Stomach (tissue), 19 donors: ENCODE measurements at places on chromosomes 2 and 18. TPM values are rescaled to one million over a fixed set of nuclear protein-coding genes. Genes with fewer than 3 reads are reported as not detected.

DNA sequence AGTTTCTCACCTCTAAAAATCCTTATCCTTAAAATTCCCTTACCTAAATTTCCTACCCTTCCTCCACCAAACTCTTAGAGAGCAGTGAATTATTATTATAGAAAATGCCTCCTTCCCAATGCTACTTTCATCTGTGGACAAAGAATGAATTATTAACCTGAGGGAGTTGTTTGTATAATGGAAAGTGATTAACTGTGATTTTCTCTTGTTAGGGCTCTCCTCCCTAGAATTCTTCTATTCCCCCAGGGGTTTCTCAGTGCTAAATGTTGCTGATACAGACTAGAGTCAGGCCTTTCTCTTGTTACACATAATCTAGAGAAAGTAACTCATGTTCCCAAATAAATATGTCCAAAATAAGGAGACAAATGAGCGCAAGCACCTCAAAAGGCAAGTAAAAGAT is 23.3 kb downstream of the EPB41L5 start:
- peaks cover 2% of the 10 kb centered on the region for H3K4me1 ChIP-seq
- no peak overlapping the region for H3K27ac ChIP-seq
- no peak for DNase-seq

GRCh38 chr2:40279482-40279881 is 172.4 kb downstream of the SLC8A1 start:
- no peak overlapping the region for H3K4me3 ChIP-seq
- no peak for DNase-seq
- no peaks in the 10 kb centered on the region for H3K27me3 ChIP-seq
- no peaks in the 10 kb centered on the region for H3K4me1 ChIP-seq

DNA sequence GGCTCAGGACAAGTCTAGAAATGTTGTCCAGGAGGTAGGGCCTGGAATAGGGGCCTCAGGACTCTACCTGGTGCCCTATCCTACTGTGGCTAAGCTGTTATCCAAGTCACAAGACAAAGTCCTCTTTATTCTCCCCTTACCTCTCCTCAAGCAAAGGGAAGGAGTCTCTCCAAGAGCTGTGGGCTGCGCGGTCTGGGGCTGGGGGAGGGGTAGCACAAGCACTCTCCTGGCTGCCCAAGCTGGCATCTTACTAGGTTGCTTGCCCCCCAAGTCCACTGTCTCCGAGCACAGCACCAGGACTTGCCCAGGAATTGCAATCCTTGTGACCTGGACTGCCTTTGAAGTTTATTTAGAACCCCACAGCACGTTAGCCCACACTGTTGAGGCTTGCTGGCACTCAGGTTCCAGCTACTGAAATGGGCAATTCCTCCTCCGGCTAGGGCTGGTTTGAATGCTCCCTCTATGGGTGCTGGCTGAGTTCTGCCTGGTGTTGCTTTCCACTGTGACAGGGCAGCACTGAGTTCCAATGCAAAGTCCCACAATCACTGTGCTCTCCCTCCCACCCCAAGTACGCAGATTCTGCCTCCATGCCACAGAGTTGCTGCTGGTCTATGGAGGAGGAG is 18.5 kb downstream of the DHRS9 start:
- H3K4me1 ChIP-seq: no peaks in the 10 kb centered on the region
- no peaks in the 10 kb centered on the region for H3K27me3 ChIP-seq
- no peak overlapping the region for H3K27ac ChIP-seq
- DNase-seq: no peak

- no peaks in the 10 kb centered on the region for H3K27me3 ChIP-seq
- H3K4me3 ChIP-seq: no peak overlapping the region
- H3K4me1 ChIP-seq: no peaks in the 10 kb centered on the region
- peak; percentile 26 for DNase-seq
These were observed 67.2 kb upstream of the SP5 start for GRCh38 chr2:170647741-170648436.

GRCh38 chr2:209834767-209835166 is 63.1 kb downstream of the UNC80 start:
- H3K4me1 ChIP-seq: no peaks in the 10 kb centered on the region
- H3K27ac ChIP-seq: no peak overlapping the region
- no peaks in the 10 kb centered on the region for H3K36me3 ChIP-seq
- DNase-seq: no peak

GRCh38 chr2:200314976-200315567 is 8.6 kb downstream of the SPATS2L start:
- H3K36me3 ChIP-seq: no peaks in the 10 kb centered on the region
- no peak overlapping the region for H3K27ac ChIP-seq

- no peaks in the 10 kb centered on the region for H3K27me3 ChIP-seq
- no peak overlapping the region for H3K4me3 ChIP-seq
- H3K4me1 ChIP-seq: peaks cover 4% of the 10 kb centered on the region
- peak overlapping the region; percentile 18 for H3K27ac ChIP-seq
These were observed 62.7 kb upstream of the TANC1 start for GRCh38 chr2:158905784-158906183.

DNA sequence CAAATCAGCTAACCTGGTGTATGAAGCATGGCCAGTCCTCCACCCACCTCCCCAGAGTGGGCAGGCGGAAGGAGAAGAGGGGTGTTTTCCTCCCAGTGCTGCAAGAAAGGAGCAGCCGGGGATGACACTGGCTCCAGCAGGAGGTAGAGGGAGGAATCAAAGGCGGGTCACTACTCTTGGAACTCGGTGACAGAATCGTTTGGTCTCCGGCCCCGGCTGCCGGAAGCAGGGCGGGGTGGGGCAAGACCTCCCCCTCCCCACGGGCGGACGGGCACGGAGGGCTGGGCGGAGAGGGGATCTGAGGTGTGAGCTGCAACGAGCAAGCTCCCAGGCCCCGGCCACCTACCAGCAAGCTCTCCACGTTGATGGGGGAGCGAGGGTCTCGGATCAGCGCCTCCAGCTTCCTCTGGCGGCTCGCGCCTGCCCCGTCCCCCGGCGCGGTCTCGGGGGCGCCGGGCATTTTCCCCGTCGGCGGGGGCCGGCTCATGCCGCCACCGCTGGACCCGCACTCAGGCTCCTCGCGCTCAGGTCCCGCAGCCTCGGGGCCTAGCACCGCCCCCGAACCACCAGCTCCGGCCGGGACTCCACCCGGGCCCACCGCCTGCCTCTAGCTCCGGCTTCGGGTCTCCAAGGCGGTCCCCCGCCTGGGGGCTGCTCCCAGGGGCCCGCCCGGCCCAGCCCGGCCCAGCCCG is 640 bp downstream of the ROCK2 start:
- no peaks in the 10 kb centered on the region for H3K36me3 ChIP-seq
- peak; percentile 32 for DNase-seq
- peak overlapping the region; percentile 98 for H3K4me3 ChIP-seq
- H3K4me1 ChIP-seq: peaks cover 43% of the 10 kb centered on the region
- no peaks in the 10 kb centered on the region for H3K27me3 ChIP-seq
- peak overlapping the region; percentile 99 for H3K27ac ChIP-seq

- no peak overlapping the region for H3K4me3 ChIP-seq
- H3K27ac ChIP-seq: no peak overlapping the region
- no peaks in the 10 kb centered on the region for H3K4me1 ChIP-seq
- H3K27me3 ChIP-seq: no peaks in the 10 kb centered on the region
- no peak for DNase-seq
These were observed 98.2 kb upstream of the GCFC2 start for GRCh38 chr2:75808793-75809535.

GRCh38 chr18:70028734-70029133 is 81.1 kb upstream of the CD226 start:
- no peak overlapping the region for H3K4me3 ChIP-seq
- H3K27me3 ChIP-seq: no peaks in the 10 kb centered on the region
- H3K36me3 ChIP-seq: peaks cover 37% of the 10 kb centered on the region
- no peak for DNase-seq
- H3K4me1 ChIP-seq: no peaks in the 10 kb centered on the region

DNA sequence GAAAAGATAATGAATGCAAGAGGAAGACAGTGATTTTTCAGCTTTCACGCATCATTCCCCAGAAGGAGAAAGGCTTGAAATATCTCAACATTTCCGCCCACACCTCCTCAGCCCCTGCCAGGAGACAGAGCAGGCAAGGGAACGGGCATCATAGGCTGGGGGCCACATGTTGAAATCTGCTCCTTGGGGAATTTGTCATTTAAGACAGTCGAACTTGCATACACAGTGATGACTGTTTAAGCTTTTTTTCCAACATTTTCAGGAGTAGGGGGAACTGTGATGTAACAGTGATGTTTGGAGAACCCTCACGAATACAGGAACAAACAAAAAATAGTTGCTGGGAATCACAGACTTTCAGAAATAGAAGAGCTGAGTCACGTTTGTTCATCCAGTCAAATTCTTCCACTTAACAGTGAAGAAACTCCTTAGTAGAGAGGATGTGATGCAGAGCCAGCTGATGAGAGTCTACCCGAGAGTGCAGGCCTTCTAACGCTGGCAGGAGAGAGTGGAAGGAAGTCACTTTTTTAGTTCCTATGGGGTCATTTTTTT is 266.8 kb downstream of the ALPK2 start:
- no peaks in the 10 kb centered on the region for H3K4me1 ChIP-seq
- peak overlapping the region; percentile 45 for H3K27ac ChIP-seq
- H3K36me3 ChIP-seq: peaks cover 52% of the 10 kb centered on the region

- no peak overlapping the region for H3K4me3 ChIP-seq
- H3K36me3 ChIP-seq: no peaks in the 10 kb centered on the region
- no peak overlapping the region for H3K27ac ChIP-seq
- DNase-seq: no peak
These were observed 71.2 kb upstream of the CCBE1 start for GRCh38 chr18:59768409-59768808.

- H3K4me1 ChIP-seq: no peaks in the 10 kb centered on the region
- no peaks in the 10 kb centered on the region for H3K27me3 ChIP-seq
- H3K27ac ChIP-seq: no peak overlapping the region
- H3K4me3 ChIP-seq: no peak overlapping the region
- H3K36me3 ChIP-seq: no peaks in the 10 kb centered on the region
These were observed 481.8 kb downstream of the DLGAP1 start for GRCh38 chr18:3973191-3973850.

DNA sequence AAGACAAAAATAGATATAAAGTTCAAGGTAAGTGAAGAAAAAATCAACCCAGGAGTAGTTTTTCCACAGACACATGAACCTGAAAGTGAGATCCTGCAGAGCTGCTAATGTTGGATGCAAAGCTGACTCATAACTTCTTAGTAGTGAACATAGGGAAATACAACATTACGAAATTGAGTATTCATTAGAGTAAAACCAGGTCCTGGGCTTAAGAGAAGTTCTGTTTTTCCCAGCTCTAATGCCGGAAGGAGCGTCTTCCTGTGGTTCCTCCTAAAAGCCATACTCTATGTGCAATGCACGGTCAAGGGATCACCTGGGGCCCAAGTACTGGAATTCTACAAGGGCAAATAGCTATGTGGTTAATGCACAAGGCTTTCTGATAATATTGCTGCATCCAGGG is 141.7 kb downstream of the RBMS1 start:
- H3K36me3 ChIP-seq: no peaks in the 10 kb centered on the region
- no peak overlapping the region for H3K27ac ChIP-seq
- no peak for DNase-seq
- peaks cover 81% of the 10 kb centered on the region for H3K4me1 ChIP-seq
- H3K4me3 ChIP-seq: no peak overlapping the region

- peak overlapping the region; percentile 66 for H3K4me3 ChIP-seq
- H3K27me3 ChIP-seq: no peaks in the 10 kb centered on the region
- H3K36me3 ChIP-seq: no peaks in the 10 kb centered on the region
- DNase-seq: peak; percentile 43
- peak overlapping the region; percentile 81 for H3K27ac ChIP-seq
- peaks cover 57% of the 10 kb centered on the region for H3K4me1 ChIP-seq
These were observed 507 bp downstream of the CNNM4 start for GRCh38 chr2:96760986-96761832.

- no peak for DNase-seq
- H3K4me1 ChIP-seq: no peaks in the 10 kb centered on the region
- H3K36me3 ChIP-seq: no peaks in the 10 kb centered on the region
These were observed 375.0 kb downstream of the RNF144A start for GRCh38 chr2:7292154-7292691.

GRCh38 chr2:37387148-37387835 is 42.9 kb downstream of the QPCT start:
- no peak overlapping the region for H3K4me3 ChIP-seq
- no peaks in the 10 kb centered on the region for H3K27me3 ChIP-seq
- DNase-seq: no peak
- no peaks in the 10 kb centered on the region for H3K36me3 ChIP-seq

- H3K4me3 ChIP-seq: no peak overlapping the region
- H3K36me3 ChIP-seq: no peaks in the 10 kb centered on the region
- H3K27me3 ChIP-seq: no peaks in the 10 kb centered on the region
- H3K4me1 ChIP-seq: peaks cover 8% of the 10 kb centered on the region
These were observed 323.1 kb upstream of the TNP1 start for GRCh38 chr2:217182926-217183325.

- DNase-seq: no peak
- no peaks in the 10 kb centered on the region for H3K36me3 ChIP-seq
- no peak overlapping the region for H3K27ac ChIP-seq
- H3K27me3 ChIP-seq: no peaks in the 10 kb centered on the region
These were observed 2.1 kb downstream of the MC2R start for GRCh38 chr18:13913205-13913604.

GRCh38 chr2:235105821-235106359 is 154.1 kb downstream of the SH3BP4 start:
- H3K27ac ChIP-seq: no peak overlapping the region
- no peak overlapping the region for H3K4me3 ChIP-seq

DNA sequence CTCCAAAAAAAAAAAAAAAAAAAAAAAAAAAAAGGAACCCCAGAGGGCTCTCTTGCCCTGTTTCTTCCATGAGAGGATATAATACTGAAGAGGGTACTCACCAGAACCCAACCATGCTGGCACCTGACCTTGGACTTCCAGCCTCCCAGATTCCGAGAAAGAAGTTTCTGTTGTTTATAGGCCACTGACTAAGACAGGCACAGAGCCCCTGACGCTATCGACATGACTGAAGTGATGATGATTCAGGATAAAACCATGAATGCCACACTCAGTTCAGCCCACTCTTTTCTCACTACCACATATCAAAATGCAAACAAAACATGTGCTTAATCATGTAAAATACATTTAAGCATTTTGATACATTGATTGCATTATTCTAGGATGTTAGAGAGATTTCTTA is 66.1 kb upstream of the CDCA7 start:
- H3K4me1 ChIP-seq: no peaks in the 10 kb centered on the region
- H3K27me3 ChIP-seq: no peaks in the 10 kb centered on the region

DNA sequence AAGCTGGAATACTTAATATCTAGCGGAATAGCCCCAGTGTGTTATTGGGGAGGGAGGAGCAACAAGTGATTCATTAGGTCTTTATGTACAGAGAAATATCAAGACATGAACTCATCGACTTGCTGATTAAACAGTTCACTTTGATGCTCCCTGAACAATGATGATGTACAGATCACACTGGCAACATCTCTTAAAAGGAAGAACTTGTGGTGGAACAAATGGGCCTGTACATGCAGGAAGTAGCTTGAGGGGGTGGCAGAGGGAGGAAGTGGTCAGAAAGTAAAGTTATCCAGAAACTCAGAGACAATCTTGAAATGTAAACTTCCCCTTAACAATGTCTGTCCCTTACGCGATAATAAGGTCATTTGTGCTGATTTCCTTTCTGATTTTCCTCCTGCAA is 90.5 kb downstream of the NXPH2 start:
- no peak overlapping the region for H3K27ac ChIP-seq
- H3K36me3 ChIP-seq: no peaks in the 10 kb centered on the region
- no peaks in the 10 kb centered on the region for H3K4me1 ChIP-seq
- H3K4me3 ChIP-seq: no peak overlapping the region
- no peak for DNase-seq

The SETBP1 gene
- 40.8 TPM for total RNA-seq

The DPP10 gene
- total RNA-seq: 2.0 TPM

The ARHGEF4 gene
- total RNA-seq: 14.0 TPM

The SERPINB3 gene
- total RNA-seq: not detected

The EML4 gene
- 90.7 TPM for total RNA-seq

The AOX1 gene
- total RNA-seq: 18.0 TPM

The ZC3H6 gene
- 10.3 TPM for total RNA-seq

The NLRC4 gene
- total RNA-seq: 0.45 TPM

The TRAPPC12 gene
- 59.5 TPM for total RNA-seq

The UPP2 gene
- not detected for total RNA-seq

The PSTPIP2 gene
- total RNA-seq: 2.9 TPM
